Temporal lobe (tissue), 4 donors: ENCODE measurements at places on chromosomes 7 and 10. TPM values are rescaled to one million over a fixed set of nuclear protein-coding genes. Genes with fewer than 3 reads are reported as not detected.

SEPTIN14 gene
- under 0.01 TPM for total RNA-seq

KCND2 gene
- total RNA-seq = 38.6 TPM

ZNF425 gene
- 4.4 TPM for total RNA-seq

ZNF365 gene
- 16.2 TPM for total RNA-seq

CTNNA3 gene
- total RNA-seq = 1.5 TPM

STARD3NL gene
- 59.0 TPM for total RNA-seq

CTAGE15 gene
- 0.25 TPM for total RNA-seq

PIP gene
- not detected for total RNA-seq

PTPRN2 gene
- total RNA-seq = 47.7 TPM

ERVW-1 gene
- total RNA-seq = not detected

CADPS2 gene
- 3.2 TPM for total RNA-seq

FOXP2 gene
- 19.2 TPM for total RNA-seq
